ENCODE measurements at places on chromosomes 2 and 18. TPM values are rescaled to one million over a fixed set of nuclear protein-coding genes. Genes with fewer than 3 reads are reported as not detected.

MPP4 gene
- total RNA-seq, result not detected

HTR2B gene
- total RNA-seq, result not detected

RGPD4 gene
- total RNA-seq, result 0.08 TPM

AGXT gene
- not detected for total RNA-seq

IL1F10 gene
- not detected for total RNA-seq

GAREM1 gene
- total RNA-seq, result 3.3 TPM

TUBB6 gene
- 196 TPM for total RNA-seq

FAM237A gene
- not detected for total RNA-seq

LYG1 gene
- 1.3 TPM for total RNA-seq

UGT1A8 gene
- total RNA-seq, result not detected

TANC1 gene
- 9.1 TPM for total RNA-seq

MLPH gene
- 253 TPM for total RNA-seq

ZNF2 gene
- 3.3 TPM for total RNA-seq
